LNCaP clone FGC (cell line): ENCODE measurements at places on chromosomes 1 and 21.

- no peak for DNase-seq
Measured at GRCh38 chr1:209291715-209292114, 291.8 kb upstream of the CAMK1G start.

DNA sequence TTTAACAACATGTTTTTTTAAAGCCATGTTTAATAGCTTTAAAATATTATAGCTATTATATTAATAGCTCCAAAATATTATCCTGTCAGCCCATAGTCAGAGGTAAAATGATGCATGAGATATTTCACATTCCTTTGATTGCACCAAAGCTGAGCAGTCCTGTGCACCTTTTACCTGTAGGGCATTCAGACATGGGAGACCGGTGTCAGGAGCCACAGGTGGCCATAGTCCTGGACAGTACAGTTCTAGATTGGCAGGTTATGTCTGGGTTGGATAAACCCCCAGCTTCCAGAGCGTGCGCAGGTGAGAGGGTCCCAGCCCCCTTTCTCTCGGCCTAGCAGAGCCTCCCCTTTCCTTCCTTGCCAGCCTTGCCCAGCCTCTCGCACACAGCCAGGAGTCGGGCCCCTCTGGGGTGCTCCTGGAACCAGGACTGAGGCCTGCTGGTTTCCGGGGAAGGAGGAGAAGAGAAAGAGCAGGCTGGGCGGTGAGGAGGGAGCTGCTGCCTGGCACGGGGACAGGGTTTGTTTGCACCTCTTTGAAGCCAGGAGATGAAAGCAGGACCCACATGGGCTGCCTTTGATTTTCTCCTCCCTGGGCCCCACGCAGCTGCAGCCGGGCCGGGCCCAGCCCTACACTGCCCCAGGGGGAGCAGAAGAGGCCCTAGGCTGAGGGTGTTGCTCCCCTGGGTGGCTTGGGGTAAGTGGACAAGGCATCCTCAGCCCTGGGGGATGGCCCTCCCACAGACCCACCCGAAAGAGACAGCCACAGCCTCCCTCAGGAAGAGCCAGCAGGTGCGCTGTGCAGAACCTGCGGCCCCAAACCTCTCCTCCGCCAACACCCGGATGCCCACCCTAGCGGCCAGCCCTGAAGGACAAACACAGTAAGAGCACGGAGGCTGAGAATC lies 75.2 kb upstream of the TARDBP start:
- DNase-seq, result no peak

DNA sequence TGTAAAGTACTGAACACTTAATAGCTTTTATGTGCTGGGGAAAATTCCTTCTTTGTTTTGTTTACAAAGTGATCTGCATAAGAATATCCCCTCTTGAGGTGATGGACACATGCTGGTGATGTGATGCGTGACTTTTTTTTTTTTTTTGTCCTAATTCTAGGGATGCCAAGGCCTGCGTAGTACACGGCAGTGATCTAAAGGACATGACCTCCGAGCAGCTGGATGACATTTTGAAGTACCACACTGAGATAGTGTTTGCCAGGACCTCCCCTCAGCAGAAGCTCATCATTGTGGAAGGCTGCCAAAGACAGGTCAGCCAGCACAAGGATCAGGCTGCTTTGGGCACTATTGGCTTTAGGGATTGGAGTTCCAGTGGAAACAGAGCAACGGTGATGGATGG lies 24.7 kb downstream of the ATP1A1 start:
- no peak for DNase-seq

DNA sequence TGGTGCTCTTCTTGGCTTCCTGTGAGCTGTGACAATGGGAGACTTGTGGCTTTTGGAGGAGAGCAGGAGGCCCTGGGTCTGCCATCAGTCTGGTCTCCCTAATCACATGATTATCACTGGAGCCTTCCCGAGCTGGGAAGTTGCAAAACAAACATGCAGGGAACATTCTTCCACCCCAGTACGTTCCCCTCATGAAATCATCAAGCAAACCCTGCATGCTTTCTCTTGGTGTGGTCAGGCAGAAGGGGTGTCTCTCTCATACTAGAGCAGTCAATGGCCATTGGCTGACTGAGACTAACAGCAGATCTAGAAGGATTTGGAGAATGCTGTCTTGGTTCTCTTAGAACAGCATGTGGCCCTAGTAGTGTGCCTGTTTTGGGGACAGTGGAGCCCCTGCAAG lies 111.2 kb downstream of the LIPI start:
- DNase-seq, result no peak

DNA sequence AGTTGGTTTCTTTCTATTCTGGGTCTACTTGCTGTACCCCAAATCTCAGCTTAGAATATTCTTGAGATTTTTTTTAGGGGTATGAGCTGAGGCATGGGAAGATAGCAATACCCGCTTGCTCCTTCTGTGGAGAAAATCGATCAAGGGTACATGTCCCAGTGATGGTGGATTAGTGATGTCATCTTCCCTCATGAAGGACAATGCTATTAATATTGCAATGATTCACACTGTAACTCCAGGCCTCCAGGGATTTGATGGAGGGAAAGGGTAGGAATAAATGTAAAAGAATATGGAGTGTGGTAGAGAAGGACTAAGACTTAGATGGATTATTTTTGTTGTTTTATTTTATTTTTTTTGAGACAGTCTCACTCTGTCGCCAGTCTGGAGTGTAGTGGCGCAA lies 47.4 kb downstream of the XCL1 start:
- DNase-seq, result no peak

DNA sequence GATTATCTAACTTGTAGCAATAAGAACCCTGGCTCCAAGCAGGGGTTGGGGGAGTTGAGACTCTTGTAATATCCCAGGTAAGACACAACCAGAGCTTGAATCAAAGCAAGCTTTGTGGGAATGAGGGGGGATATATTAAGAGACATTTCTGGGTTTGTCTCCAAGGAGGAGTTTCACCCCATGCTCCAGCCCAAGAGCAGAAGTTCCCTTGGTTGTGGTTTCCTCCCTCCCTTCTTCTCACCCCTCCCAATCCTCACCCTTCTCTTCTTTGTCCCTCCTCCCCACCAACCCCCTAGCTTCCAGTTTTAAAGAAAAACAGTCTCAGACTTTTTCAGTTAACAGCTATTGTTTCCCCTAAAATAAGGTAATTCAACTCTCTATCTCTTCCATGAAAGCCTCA lies 11.9 kb downstream of the TRAF3IP3 start:
- no peak for DNase-seq

- DNase-seq, result peak; percentile 95
Measured at GRCh38 chr21:29218749-29219148, 80.0 kb upstream of the BACH1 start.

DNA sequence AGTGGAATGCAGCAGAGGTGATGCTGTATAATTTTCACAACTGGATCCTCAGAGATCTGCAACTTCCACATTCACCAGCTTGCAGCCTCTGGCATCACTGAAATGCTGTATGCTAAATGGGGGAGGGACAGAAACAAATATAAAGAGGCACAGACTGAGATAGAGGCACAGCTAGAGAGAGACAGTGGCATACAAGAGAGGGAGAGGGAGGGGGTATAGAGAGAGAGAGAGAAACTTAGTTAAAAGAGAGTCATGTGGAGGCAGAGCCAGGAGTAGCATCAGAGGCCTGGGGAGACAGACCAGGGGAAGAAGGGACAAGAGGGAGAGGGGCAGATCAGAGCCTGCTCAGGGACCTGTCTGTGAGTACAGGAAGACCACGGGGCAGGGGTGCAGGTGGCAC lies 84.5 kb upstream of the GRIK3 start:
- no peak for DNase-seq

GRCh38 chr1:214550013-214550856 lies 1.2 kb downstream of the PTPN14 start:
- no peak for DNase-seq

DNA sequence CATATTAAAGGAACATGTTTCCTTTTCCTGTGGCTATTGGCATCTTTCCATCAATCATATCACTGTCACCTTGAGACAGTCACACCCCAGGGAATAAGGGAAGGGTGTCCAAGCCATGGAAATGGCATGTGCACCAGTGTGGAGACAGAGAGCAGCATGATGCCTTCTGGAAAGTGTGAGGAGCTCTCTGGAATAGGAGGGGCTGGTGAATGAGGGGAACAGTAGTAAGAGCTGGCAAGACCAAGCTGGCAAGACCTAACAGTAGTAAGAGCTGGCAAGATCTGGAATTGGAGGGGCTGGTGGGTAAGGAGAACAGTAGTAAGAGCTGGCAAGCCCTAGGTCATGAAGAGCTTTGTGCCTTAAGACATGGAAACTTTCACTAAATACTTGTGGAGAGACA lies 186.7 kb downstream of the C1orf94 start:
- DNase-seq, result no peak

DNA sequence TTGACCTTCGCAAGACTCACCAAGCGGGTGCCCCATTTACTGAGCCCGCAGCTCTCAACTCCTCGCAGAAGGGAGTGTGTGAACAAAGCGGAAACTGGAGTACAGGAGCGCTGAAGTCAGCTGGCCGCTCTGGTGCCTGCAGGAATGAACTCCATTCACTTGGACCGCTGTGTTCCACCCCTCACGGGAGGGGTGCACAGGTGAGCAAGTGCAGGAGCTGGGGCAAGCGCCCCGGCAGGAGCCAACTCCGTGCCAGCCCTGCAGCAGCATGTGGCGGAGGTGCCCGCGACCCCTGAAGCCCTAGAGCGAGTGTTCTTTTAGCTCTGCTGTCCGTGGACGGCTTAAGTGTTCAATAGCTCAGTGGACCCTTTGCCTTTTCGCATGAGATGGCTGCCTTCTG lies 471.6 kb upstream of the ADGRL4 start:
- DNase-seq, result no peak

DNA sequence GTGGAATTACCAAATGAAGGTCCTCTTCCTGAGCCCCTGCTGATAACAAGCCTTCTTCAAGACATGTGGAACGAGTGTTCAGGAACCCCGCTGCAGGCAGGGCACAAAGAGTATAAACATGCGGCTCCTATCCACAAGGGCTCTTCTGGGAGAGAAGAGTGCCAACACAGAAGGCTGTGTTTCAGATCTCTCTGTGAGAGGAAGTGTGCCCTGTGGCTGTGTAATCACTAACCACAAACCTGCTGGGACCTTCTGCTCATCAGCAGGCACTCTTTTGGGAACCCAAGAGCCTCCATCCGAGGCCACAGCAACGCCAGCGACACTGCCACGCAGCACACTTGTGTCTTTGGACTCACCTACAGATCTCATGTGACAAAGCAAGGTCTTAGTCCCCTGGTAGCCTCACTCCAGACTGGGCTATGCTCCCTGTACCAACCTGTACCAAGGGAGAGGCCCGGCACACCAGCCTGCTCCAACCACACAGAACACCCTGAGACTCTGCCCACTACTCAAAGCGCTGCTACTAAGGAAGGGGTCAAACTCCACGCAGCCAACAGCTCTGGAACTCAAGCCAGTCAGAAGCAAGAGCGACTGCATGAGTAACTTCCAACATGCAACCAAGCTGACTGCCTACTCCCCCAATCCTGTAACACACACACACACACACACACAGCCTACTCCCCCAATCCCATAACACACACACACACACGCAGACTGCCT lies 7.8 kb downstream of the PTTG1IP start:
- DNase-seq, result no peak

DNA sequence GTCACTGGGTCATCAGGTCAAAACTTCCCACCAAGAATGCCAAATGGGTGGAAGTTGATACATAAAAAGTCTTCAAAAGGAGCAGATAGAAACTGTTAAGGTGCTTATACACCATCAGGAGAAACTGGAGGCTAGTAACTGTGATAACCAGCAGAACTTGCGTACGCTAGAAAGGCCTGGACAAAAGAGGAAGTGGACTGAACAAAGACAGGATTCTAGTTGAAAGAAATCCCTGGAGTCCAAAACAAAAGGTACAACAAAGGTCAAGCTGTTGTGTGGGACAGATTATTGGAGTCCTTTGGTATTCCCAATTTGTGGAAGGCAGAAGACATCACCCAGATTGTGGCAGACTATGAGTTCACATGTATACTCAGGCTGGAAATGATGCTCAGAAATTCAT lies 215.8 kb upstream of the PBX1 start:
- DNase-seq, result no peak

- no peak for DNase-seq
Measured at GRCh38 chr1:156898161-156898566, 4.6 kb downstream of the PEAR1 start.

- no peak for DNase-seq
Measured at GRCh38 chr21:31781737-31782136, 49.8 kb upstream of the SCAF4 start.

DNA sequence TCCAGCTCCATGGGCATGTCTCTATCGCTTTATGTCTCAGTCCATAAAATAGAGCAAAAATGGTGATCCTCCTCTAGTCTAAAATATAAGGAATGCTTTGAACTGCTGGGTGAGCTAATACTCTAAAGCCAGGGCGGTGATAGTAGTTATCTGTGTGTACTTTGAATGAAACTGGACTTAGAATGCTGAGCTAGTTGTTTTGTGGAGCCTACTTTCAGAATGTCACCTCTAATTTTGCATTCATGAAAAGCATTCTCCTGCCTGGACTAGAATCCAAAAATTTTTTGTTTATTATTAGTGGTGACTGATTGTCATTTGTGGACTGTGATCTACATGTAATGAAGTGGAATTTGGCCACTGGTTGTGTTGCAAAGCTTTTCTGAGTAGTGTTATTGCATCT lies 241.6 kb upstream of the C1orf105 start:
- no peak for DNase-seq

DNA sequence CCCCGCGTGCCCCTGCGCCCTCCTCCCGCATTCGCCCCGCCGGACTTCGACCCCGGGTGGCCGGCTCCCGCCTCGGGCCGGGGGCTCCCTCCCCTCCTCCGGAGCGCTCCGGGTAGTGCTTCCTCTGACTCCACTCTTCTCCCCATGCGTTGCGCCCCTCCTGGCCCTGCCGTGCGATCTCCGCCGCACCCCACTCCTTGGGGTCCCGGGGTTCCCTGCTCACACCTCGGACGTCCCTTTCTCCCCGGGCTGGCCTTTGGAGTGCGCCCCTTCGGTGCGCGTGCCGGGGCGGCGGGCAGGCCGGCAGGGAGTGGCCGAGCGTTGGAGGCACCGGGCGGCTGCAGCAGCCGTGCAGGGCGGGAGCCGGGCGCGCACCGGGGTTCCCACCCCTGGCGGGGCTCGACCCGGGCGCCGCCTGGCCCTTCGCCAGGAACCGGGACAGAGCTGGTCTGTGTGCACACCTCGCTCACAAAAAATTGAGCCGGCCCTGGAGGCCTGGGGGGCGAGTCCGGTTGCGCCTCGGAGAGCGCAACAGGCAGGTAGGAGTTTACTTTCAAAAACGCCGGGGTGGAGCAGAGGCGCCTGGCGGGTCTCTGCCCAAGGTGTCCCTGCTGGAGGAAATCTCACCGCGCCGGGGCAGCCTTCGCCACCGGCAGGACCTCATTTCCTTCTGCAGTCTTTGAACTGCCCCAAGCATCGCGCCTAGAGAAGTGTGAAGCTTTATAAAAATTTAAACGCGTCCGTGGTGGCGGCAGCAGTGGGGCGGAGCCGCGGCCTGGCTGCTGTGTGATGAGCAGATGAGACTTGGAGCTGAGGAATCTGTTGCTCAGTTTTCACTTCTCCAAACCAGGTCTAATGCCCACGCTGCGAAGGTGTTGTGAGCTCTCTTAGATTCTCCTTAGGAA lies 650 bp downstream of the VANGL1 start:
- DNase-seq, result no peak

- DNase-seq, result no peak
Measured at GRCh38 chr1:180215856-180216625, 14.0 kb upstream of the LHX4 start.

- DNase-seq, result no peak
Measured at GRCh38 chr1:2519029-2519685, 7.2 kb downstream of the PANK4 start.

- DNase-seq, result no peak
Measured at GRCh38 chr1:36938819-36939218, 95.5 kb downstream of the GRIK3 start.
